ENCODE measurements at places on chromosomes 5 and 9.
A peak's percentile ranks its signal among the peaks of the same experiment; 100 is the strongest.

GRCh38 chr9:84711936-84712335 is 42.4 kb downstream of the NTRK2 start:
- DNase-seq: peak; percentile 9

- no peak for DNase-seq
These were observed 13.5 kb upstream of the MAMDC2 start for GRCh38 chr9:70030156-70030555.

DNA sequence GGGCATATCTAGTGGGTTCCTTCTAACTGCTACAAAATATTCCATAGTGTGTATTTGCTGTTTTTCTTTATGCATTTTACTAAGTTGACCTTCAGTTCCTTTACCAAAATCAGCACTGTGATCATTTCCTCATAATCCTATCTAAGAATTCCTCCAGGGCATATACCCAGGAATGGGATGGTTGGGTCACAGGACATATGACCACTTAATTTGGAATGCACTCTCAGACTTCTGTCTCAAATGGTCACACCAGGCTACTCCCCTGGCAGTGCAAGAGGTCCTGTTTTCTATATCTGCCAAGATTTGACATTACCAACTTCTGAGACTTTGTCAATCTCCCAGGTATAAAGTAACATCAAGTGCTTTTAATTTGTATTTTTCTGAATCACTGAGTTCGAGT is 63.9 kb downstream of the ADAMTS12 start:
- DNase-seq: no peak

GRCh38 chr9:28970241-28970654 is 1397.0 kb upstream of the C9orf72 start:
- DNase-seq: no peak

DNA sequence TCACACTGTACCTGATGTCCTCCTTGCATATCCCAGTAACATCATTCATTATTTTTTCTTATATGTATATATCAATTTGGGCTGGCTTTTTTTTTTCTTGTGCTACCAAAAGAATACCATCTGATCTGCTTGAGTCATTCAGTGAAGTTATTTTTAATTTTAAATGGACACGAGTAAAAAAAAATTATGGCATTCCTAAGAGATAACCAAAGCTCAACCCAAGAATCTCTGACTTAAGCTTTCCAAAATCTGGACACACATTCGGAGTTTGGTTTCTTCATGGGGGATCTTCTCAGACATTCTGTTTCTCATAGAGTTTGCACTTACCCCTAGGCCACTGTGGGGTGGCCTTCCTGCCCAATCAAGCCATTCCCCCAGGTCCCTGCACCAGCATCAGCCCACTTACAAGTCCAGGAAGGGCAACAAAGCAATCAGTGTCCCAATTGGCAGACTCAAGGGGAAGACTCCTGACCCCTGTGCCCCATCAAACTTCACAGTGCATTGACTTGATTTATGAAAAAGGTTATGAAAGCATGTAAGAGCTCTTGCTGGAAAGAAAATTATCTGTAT is 49.2 kb upstream of the SPDL1 start:
- DNase-seq: no peak

Data from RKO (cell line).